ENCODE measurements at places on chromosomes 5 and 9.

GRCh38 chr9:18437315-18438201 is 36.4 kb upstream of the ADAMTSL1 start:
- DNase-seq = no peak

DNA sequence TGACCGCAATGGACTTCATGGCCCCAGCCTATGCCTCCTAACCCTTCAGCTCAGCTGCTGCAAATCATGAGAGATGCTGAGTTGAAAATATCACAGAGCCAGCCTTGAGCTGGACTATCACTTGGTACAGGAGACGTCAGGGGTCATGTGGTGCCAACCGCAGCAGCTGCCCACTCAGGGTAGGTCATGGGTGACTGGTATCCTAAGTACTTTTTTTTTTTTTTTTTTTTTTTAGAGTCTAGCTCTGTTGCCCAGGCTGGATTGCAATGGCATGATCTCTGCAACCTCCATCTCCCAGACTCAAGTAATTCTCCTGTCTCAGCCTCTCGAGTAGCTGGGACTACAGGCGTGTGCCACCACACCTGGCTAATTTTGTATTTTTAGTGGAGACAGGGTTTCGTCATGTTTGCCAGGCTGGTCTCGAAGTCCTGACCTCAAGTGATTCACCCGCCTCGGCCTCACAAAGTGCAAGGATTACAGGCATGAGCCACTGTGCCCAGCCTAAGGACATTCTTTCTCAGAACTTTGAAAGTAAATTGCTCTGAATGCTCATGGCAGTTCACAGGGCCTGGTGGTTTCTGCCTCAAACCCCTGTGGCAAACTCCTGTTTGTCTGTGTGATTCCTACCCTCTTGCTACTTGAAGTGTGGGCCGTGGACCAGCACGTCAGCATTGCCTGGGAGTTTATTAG is 21.3 kb downstream of the WWC1 start:
- no peak for DNase-seq

GRCh38 chr9:37128051-37128450 is 7.7 kb downstream of the ZCCHC7 start:
- no peak for DNase-seq

GRCh38 chr9:20302197-20302596 is 320.1 kb downstream of the MLLT3 start:
- DNase-seq = no peak

DNA sequence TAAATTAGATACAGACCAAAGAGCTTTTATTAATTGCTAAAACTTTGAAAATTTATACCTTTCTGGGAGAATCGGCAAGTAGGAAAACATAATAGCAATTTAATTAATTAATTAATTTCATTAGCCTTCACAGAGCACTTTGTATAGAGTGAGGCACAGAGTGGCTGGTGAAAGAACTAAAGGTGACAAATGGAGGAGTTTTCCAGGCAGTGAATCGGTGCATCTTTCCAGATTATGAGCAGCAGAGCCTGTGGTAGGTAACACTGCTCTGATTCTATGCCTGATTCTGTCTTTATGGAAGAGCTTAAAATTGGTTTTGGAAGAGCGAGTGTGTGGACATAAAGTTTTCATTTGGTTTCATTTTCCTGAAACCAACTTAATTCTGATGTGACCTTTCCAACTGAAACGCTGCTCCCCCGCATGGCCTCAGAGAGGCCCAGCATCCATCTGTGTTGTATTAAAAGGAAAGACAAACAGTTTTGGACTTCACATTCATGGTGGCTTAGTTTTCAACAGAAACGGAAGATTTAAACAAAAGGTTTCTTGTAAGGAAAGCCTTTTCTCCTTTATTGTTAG is 188.9 kb upstream of the RPS23 start:
- no peak for DNase-seq

GRCh38 chr9:2043243-2043642 is 28.1 kb downstream of the SMARCA2 start:
- no peak for DNase-seq

DNA sequence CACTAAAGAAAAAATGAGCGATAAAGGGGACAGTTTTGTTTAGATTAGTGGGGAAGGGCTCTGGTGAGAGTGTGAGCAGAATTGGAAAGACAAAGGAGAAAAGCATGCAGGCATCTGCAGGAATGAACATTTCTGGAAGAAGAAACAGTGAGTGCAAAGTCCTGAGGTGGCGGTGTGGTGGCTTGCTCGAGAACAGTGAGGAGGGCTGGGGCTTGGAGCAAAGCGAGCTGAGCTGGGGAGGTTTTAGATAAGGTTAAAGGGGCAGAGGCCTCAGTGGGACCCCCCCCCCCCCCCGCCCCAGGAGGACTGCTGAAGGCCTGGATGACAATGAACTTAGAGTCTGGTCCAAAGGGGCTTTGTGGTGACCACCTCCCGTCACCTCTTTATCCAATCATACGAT is 202.7 kb upstream of the MVB12B start:
- no peak for DNase-seq

DNA sequence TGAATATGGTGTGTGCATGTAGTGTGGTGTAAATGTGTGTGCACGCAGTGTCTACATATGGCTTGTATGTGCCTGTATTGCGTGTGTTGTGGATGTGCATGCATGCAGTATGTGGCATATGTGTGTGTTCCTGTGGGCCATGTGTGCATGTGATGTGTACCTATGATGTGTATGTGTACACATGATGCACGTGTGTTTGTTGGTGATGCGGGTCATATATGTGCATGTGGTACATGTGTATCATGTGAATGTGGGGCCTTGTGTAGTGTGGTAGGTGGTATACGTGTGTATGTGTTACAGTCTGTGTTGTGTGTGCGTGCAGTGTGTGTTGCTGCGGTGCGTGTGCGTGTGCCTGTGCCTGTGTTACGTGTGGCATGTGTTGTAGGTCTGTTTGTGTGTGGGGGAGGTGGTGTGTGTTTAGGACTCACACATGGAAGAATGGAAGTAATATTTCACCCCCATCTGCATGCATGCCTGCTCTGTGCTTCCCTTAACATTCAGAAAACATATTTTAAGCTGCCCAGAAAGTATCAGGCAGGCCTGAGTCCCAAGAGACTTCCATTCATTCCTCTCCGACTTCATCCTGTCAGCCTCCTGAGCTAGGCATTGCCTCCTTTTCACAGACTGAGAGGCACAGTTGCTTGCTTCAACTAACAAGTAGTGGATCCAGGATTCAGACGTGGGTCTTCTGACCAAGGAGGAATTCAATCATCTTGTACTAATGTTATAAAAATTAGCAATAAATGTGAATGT is 55.4 kb upstream of the RUFY1 start:
- no peak for DNase-seq

- DNase-seq = no peak
These were observed 15.2 kb downstream of the RNF180 start for GRCh38 chr5:64180661-64181343.

GRCh38 chr5:59758566-59758965 is 135.0 kb downstream of the PDE4D start:
- DNase-seq = no peak

GRCh38 chr5:139882961-139883539 is 87.4 kb downstream of the PSD2 start:
- DNase-seq = no peak

- no peak for DNase-seq
These were observed 39.5 kb downstream of the PDE8B start for GRCh38 chr5:77250021-77250420.

DNA sequence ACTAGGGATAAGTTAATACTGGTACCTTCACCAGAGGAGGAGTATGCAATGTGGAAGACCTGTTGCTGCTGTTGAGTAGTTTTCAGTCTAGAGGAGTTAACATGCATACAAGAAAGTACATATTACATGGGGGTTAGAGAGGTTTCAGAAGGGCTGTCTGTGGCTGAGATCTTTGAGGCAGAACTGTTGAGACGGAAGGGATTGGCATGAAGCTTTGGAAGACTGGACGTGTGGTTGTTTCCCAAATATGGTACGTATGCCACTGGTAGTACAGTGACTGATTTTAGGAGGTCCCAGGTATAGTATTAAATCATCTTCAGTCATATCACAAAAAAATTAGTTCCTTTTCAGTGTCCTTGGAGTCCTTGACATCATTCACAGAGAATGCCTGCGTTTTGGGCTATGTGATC is 17.6 kb downstream of the TNFAIP8 start:
- no peak for DNase-seq

DNA sequence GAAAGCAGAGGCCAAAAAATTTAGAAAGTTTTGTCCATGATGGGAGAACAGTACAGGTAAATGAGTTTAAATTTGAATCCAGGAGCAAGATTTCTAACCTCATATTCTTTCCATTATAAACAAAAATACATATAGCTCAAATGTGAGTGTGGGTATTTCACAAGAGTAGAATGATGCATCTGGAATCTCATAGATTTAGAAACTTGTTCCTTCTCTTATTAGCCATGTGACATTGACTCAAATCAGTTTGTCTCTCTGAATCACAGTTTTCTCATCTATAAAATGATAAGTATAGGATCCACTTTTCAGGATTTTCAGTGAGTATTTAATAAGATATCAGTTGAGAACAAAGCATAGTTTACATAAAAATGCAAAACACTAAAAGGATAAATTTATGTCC is 436.3 kb upstream of the PAPPA start:
- no peak for DNase-seq

GRCh38 chr5:30500513-30500912 is 693.0 kb upstream of the CDH6 start:
- no peak for DNase-seq

- DNase-seq = no peak
These were observed 32.8 kb upstream of the TNFAIP8 start for GRCh38 chr5:119322948-119323537.

DNA sequence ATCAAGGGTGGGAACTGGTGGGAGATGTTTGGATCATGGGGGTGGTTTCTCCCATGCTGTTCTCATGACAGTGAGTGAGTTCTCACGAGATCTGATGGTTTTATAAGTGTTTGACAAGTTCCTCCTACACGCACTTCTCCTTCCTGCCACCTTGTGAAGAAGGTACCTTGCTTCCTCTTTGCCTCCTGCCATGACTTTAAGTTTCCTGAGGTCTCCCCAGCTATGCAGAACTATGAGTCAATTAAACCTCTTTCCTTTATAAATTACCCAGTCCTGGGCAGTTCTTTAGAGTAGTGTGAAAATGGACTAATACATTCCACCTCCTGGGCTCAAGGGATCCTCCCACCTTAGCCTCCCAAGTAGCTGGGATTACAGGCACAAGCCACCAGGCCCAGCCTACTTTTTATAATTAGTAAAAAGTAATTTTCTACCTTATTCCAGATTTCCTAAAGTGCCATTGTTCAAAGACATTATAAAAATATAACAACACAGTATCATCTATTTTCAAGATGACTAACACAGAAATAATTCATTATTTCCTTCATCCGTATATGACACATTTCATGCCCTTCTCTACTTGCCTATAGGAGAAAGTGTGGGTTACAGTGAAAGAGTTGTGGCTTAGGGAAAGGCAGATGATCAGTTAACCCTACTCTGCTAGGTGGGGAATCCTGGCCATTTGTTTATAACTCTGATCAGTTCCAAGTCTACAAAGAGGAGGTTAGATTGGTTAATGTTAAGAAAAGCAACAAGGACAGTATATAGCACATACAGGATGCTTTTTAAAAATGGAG is 99.9 kb downstream of the TTC39B start:
- no peak for DNase-seq

GRCh38 chr5:174911118-174911517 is 186.7 kb downstream of the MSX2 start:
- DNase-seq = no peak

GRCh38 chr5:118070041-118070440 is 918.3 kb downstream of the DTWD2 start:
- no peak for DNase-seq

GRCh38 chr9:100427366-100428263 is 672 bp downstream of the MSANTD3 start:
- no peak for DNase-seq

GRCh38 chr9:94668928-94669729 is 29.8 kb upstream of the FBP1 start:
- no peak for DNase-seq

DNA sequence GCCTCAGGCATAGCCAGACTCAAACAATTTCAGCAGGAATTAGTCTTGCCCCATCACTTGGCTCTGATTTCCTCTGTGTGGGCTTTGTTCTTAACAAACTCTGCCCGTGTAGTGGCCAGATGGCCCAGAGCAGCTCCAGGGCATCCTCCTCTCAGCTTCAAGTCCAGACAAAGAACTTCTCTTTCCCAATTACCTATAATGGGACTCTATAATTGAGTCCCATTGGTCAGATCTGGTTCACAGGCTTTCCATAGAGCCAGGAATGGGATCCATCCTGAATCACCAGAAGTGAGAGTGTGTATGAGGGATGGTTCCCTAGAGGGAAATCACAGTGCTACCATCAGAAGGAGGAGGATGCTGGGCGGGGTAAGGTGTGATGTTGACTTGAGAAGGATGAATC is 515.8 kb downstream of the KIF4B start:
- DNase-seq = no peak

- DNase-seq = no peak
These were observed 986.5 kb upstream of the WWC1 start for GRCh38 chr5:167304834-167305469.

Measured in NCI-H1417 treated with DMSO at 0.1 percent for 48 hours (cell line).